ENCODE measurements at places on chromosomes 7 and 10.

- DNase-seq, result no peak
These were observed 288.3 kb upstream of the HABP2 start for GRCh38 chr10:113264333-113265131.

- no peak for DNase-seq
These were observed 9.9 kb downstream of the BLVRA start for GRCh38 chr7:43768201-43768886.

DNA sequence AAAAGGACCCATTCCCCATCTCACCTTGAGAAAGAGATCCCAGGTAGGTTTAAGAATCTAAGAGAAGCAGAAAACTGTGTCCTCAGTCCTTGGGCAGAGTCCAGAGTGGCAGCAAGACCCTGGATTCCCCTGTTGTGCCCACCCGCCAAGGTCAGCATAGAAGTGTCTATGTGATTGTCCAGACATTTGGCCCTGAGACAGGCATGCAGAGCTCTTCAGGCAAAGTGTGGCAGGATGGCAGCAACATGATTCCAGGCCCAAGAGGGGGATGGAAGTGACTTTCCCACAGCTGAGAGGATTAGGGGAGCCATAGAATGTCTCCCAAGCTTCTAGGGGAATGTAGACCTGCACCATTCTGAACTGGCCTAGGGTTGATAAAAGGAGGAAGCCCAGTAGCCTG is 39.1 kb upstream of the OPALIN start:
- no peak for DNase-seq

DNA sequence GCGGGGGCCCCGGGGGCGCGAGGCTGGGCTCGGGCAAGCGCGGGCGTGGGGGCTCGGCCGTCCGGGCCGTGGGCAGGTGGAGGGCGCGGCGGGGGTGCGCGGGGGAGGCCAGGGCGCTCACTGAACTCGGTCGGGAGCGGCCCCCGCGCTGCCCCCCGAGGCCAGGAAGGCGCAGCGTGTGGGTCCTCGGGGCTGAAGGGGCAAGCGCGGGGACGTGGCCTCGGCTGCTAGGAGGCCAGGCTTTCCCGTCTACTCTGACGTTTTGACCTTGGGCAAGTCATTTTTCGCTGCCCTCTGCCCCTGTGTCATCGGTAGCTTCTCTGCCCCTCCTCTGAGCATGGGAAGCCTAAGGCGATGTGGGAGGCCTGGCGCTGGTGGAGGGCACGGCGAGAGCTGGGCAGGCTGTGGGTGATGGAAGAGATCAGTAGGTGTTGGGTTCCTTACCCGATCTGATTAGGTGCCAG is 441 bp downstream of the FBH1 start:
- no peak for DNase-seq

GRCh38 chr7:154172236-154172635 is 120.0 kb downstream of the DPP6 start:
- DNase-seq, result no peak

DNA sequence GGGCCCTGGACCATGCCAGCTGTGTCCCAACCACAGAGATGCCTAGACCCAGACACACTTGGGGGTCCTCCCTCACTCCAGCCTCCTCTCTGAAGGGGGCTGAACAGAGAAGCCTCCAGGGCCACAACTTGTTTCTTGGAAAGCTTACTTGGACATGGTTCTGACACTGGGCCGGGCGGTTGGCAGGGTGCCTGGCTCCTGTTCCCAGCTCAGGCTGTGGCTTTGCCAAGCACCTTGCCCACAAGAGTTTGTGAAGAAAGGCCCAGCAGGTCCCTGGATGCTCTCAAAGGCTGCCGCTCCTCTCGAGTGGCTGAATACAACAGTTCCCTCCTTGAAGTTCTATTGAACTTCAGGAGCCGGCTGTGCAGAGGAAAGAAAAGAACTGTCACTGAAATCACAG is 181.6 kb downstream of the PTPN20 start:
- DNase-seq, result no peak

- no peak for DNase-seq
These were observed 21.4 kb downstream of the CCAR1 start for GRCh38 chr10:68742397-68742796.

- DNase-seq, result no peak
These were observed 95.2 kb downstream of the PDGFA start for GRCh38 chr7:424301-424935.

DNA sequence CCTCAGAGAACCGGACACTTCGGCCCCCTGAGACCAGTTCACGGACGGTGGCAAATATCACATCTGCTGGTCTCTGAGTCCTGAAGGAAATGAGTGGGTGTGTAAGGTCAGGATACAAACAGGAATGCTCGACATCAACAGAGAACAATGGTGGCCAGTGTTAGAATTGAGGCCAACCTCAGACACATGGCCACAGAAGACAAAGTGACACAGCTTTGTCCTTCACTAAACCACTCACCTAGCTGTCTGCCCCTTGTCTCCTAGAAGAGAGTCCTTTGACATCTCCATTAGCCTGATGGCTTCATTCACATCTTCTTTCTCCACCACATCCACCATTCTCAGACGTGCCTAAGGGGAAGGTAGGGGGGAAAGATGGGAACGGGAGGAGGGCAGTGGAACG is 4.3 kb downstream of the COPS6 start:
- no peak for DNase-seq

DNA sequence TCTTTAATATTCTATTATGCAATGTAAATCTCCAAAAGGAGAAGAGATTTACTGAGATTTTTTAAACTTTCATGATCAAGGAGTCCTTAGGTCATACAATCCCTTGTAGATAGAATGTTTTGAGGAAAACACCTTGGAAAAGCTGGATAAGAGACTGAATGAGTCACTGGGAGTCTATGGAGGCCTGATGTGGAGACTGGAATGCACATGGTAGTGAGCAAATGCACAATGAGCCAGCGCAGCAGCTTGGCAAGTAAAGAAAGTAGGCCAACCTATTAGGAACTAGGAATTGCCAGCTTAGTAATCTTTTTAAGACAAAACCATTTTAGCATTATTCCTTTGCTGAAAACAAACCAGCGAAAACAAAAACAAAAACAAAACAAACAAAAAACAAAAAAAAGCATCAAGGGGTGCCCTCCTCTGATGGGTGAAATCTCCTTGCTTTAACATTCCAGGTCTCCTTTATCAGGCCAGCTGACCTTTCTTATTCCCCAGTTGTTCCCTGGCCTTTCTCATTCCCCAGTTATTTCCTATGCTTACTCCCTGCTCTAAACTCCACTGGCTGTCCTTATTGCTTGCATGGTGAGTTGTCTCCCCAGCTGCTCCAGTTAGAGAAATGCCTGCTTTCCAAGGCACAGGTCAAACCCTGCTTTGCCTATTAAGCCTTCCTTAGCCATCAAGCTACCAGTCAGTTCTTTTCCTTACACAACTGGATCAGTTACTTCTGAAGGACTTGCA is 135.8 kb downstream of the PLCE1 start:
- DNase-seq, result no peak

DNA sequence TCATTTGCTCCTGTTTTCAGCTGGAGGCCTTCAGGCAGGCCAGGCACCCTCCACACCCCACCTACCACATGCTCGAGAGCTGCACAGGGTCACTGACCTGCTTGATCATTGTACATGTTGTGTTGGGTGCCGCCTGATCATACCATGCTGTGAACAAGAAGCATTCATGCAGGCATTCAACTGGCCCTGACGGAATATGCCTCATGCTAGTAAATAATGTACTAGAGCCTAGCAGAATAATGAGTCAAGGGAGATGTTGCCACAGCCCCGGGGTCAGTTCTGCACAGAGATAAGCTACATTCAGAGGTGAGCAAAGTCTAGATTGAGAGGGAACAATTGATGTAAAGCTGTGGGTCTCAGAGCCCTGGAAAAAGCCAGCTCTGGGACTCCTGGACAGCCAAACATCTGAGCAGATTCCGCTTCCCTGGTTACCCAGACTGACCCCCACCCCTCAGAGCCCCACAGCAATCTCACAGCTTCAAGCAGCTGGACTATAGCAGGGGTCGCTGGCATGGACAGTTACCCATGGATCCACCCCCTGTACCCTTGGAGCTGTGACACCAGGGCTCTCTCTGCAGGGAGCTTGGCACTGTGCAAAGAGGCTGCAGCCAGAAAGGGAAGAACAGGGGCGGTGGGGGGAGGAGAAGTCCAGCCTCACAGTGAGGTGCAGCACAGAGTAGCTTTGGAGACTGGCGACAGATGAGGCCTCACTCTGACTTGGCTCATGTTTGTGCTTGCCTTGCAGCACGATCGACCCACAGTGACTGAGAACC is 86.6 kb downstream of the FRMPD2 start:
- DNase-seq, result no peak

DNA sequence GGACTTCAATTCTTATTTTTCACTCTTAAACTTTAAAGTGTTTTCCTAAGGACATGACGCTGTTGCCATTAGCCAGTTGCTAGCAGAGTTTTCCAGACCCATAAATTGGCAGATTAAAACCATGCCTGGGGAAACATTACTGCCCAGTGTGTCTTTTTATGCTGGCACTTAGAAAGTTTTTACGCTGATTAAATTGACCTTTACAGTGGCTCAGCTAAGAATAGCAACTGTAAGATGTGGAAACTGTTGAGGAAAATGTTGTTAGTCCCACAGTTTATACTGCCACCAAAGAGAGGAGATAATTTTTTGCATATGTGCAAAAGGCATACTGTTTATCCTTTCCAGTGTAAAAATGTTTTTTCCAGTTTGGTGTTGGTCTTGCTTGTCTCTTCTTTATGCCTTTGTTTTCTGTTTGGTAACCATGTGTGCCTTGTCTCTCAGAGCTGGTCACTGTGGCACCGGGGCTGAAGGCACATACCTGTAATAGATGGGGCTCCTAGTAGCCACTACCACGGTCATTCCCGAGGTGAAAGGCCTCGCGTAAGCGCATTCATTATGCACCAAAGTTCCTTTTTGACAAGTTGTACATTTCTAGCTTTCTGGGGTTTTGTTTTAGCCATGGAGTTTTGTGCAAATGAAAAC is 45.3 kb downstream of the CYP17A1 start:
- DNase-seq, result no peak

DNA sequence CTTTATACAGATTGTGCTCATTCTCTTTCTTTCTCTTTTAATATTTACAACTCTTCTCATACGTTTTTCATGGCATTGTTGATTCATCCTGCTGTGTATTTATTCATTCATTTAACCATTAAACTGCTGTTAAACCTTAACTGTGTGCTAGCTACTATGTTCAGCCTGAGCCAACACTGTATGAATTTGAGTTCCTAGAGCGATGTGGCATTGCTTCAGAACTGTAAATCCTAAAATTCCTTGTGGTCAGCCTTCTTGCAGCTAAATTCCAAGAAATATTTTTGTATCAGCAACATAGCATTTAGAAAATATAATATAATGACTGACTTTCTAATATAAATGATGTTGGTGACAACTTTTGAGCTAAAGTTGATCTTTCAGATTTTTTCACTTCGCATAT is 184.7 kb upstream of the FZD1 start:
- DNase-seq, result no peak

GRCh38 chr7:47758546-47758945 is 176.6 kb upstream of the TNS3 start:
- no peak for DNase-seq

- DNase-seq, result no peak
These were observed 10.2 kb downstream of the PKD2L1 start for GRCh38 chr10:100319707-100320402.

DNA sequence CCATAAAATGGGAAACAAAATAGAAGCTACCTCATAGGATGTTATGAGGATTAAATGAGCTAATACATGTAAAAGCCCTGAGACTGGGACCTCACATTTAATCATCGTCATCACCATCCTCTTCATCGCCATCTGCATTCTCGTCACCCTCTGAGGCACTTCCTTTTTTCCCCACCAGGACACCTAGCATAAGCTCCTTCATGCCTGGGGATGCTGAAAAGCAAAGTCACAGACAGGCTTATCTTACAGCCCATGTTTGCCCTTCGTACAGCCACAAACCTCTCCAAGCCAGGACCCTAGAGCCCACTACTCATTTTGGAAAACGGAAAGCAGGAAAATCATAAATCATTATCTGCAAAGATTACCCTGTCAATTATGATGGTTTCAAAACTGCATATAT is 249.6 kb downstream of the GPAM start:
- DNase-seq, result no peak

All from GDM1 (cell line).